NB4 (cell line): ENCODE measurements at places on chromosomes 2 and 18.

DNA sequence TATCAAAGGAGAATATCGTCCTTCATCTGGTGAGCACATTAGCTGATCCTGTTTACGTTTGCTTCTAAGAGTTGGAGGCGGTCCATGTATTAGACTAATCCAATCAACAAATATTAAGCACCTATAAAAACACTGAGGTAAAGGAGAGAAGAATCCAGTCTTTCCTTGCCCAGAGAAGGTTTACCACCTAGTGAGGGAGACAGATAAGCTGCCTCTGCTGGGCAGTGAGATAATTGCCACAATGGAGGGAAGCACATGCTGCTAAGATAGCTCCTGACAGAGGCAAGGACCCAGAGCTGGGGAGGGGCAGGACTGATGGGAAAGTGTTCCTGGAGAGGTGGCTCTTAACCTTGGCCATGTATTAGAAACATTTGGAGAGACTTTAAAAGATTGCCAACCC is 36.7 kb upstream of the ST8SIA5 start:
- no peak for DNase-seq

- no peak for DNase-seq
Observed at GRCh38 chr2:168673265-168674189, 128.9 kb upstream of the NOSTRIN start.

DNA sequence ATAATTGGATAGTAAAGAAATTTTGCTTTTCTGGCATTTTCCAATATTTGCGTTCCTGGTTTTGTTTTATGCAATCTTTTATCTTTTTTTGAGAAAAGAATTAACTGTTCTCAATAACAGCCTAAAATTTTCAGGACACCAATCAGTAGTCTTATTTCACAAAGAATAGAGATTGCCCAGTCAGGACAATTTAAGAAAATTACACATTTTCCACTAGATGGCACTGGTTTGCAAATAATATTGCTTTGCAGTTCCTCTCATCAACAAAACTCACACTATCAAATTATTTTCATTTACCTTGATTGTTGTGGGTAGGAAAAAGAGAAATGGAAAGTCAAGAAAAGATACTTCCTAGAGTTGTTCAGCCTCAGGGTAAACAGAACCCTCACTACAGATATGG is 2.4 kb upstream of the RBM45 start:
- peak; percentile 64 for DNase-seq

DNA sequence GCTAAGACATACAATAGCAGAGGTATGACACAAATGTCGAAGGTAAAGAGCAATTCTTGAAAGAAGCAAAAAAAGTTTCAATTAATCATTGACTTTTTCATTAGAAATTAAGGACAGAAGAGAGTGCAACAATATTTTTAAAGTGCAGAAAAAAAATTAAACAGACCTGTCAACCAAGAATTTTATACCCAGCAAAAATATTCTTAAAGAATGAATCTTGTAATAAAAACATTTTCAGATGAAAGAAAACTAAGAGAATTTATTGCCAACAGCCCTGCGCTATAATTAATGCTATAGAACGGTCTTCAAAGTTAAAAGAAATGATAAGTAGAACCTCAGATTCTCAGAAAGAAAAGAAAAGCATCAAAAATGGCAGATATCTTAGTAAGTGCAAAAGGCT is 79.0 kb downstream of the OLA1 start:
- DNase-seq, result no peak

GRCh38 chr2:12879649-12880048 is 162.9 kb downstream of the TRIB2 start:
- DNase-seq, result no peak

DNA sequence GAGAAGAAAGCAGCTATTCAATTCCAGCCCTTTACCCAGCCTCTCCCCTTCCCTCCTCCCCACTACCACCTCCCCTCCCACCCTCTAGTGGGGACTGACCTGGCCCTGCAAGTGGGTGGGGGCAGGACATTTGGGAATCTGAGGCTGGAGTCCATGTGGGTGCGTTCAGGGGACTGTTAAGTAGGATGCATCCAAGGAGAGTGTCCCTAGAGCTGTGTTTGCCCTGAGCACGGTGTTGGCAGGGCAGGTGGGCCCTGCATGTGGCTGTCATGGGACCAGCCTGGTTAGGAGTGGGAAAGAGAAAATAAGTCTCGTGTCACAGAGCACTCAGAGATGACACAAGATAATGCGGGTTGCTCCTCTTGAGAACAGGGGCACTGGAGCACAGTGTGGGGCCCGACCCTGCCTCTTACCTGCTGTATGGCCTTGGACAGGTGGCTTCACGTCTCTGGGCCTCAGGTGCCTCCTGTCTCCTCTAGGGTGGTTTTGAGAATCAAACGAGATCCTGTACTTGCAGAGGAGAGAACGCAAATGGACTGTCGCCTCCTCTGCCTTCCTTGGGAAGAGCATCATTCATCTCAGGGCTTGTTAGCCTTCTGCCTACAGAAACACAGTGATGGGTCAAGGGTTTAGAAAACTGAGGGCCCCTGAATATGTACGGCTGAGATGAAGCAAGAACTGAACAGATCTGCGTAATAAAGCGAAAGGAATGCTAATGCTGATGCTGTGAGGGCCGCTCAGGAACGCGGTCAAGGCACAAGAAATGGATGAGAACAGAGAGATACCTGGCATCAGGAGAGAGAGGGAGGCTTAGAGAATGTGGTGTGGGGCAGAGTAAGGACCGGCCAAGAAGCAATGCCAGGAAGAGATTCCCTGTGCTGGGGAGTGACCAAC is 187.7 kb upstream of the HAAO start:
- no peak for DNase-seq

- no peak for DNase-seq
Observed at GRCh38 chr2:223815884-223816570, 21.4 kb downstream of the AP1S3 start.

- no peak for DNase-seq
Observed at GRCh38 chr2:227146456-227146855, 17.5 kb downstream of the COL4A4 start.

GRCh38 chr2:101731221-101732054 is 33.9 kb downstream of the MAP4K4 start:
- DNase-seq, result no peak

- DNase-seq, result peak; percentile 71
Observed at GRCh38 chr2:212052412-212053159, 486.0 kb downstream of the ERBB4 start.

DNA sequence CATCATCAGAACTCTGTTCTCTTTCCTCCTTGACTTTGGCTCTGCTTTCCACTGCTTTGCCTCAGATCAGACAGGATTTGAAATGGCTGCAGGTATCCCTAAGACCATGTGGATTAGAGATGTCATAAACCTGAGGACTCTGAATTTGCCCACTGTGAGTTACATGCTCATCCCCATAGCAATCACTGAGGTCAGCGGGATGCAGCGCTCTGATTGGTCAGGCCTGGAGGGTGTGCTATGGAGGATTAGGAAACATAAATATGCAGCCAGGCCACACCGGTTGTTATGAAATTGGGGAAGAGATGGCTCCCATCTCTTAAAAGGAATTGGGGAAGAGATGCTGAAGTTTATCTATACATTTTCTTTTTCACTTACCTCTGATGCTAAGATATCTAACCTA is 73.7 kb upstream of the DNAJC10 start:
- DNase-seq, result peak; percentile 58

DNA sequence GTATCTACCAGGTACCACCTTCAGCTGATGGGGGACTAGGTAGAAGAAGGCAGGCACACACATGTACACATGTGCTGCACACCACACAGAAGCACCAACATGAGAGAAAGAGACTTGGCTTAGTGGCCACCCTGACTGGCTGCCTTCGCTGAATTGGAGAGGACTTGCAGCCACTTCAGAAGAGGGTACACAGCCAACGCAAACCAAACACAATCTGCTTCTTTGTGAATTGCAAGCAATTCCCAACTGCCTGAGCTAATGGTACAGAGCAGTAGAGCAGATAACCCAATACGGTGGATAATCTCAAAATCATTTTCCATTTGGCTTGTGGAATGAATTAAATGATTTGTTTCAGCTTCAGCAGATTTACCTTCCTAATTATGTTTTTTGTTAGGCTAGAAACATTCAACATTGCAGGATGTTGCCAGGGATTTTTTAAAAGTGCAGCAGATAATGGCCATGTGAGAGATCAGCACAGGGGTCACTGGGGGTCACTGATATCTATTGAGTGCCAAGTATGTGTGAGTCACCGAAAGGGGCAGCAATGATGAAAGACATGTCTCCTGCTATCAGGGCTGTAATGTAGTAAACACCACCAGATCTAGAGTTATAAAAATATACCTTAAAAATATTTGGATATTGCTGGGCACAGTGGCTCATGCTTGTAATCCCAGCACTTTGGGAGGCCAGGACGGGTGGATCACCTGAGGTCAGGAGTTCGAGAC is 652.6 kb downstream of the BCL11A start:
- DNase-seq, result peak; percentile 12

- DNase-seq, result no peak
Observed at GRCh38 chr2:146721486-146721885, 1123.3 kb upstream of the ACVR2A start.

GRCh38 chr18:43757273-43757672 is 480.0 kb upstream of the SYT4 start:
- no peak for DNase-seq

DNA sequence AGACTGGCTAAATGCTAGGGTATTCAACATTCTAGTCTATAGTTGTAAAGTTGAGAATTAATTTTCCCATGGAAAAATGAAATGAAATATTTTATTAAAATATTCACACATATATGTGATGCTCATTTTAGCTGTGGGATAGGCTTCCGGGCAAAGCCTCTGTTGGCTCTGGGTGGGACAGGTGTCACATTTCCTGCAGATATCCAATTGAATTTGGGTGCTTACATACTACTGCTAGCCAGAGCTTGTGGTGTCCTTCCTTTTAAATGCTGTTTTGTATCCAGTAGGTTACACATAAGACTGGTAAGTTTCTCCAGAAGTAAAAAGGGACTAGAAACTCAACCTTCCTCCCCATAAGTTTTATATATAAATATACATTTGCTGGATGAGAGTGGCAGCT is 73.8 kb downstream of the RPRM start:
- DNase-seq, result no peak

- DNase-seq, result no peak
Observed at GRCh38 chr18:59665057-59666006, 31.9 kb downstream of the CCBE1 start.

DNA sequence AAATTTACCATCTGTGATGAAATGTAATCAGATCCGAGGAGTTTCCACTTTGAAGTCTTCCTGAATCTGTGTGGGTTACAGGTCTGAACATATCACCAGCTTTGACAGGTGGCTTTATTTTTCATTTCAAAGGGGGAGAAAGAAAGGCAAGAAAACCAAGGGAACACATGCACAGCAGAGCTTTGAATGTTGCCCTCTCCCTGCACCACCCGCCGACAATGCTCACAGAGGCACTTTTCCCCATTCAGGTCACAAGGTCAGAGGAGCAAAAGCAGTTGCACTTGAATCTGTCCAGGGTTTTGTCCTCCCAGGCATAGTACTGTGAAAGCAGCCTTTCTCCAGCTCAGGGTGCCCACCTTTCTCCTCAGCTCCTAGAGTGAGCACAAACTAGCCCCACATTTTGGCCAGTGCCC is 130.2 kb downstream of the OSR1 start:
- no peak for DNase-seq

DNA sequence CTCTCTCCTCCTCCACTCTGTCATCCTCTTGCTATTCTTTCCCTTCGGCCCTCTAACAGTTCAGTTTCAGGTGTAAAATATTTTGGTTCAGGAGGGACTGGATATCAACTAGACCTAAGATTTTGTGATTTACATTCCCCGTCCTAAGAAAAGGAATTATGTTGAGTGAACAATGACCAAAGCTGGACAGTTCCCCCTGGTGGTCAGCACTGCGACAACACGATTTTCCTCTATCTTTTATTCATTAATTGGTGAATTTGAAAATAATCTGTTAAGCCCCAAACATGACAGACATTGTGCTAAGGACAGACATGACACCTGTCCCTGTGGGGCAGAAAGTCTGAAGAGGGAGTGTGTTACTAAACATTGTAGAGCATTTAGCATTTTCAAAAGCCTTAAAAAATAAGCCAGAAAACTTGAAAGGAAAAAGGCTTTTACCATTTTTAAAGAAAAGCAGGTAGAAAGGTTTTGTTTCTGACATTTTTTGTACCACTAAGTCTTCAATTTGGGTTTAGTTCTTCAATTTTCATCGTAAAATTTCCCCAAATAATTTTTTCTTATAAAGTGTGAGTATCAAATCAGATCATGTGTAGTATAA is 28.4 kb upstream of the GTF2A1L start:
- DNase-seq, result peak; percentile 53

- no peak for DNase-seq
Observed at GRCh38 chr2:19195661-19196060, 162.8 kb downstream of the OSR1 start.

GRCh38 chr18:58416704-58417683 is 211.9 kb downstream of the ALPK2 start:
- DNase-seq, result no peak

DNA sequence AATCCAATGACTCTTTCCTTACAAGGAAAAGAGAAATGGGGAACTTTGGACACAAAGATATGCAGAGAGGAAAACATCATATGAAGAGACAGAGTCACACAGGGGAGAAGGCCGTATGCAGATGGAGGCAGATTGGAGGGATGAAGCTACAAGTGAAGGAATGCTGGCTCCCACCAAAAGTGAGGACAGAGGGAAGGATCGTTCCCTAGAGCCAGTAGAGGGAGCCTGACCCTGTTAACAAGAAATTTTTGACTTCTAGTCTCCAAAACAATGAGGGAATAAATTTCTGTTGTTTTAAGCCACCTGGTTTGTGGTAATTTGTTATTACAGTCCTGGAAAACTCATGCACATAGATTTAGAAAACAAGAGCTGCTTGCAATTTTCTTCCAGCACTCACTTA is 169.3 kb downstream of the PMAIP1 start:
- no peak for DNase-seq

- DNase-seq, result no peak
Observed at GRCh38 chr2:196174404-196174803, 3.0 kb upstream of the STK17B start.

GRCh38 chr2:217655651-217656050 is 347.1 kb downstream of the TNS1 start:
- no peak for DNase-seq

DNA sequence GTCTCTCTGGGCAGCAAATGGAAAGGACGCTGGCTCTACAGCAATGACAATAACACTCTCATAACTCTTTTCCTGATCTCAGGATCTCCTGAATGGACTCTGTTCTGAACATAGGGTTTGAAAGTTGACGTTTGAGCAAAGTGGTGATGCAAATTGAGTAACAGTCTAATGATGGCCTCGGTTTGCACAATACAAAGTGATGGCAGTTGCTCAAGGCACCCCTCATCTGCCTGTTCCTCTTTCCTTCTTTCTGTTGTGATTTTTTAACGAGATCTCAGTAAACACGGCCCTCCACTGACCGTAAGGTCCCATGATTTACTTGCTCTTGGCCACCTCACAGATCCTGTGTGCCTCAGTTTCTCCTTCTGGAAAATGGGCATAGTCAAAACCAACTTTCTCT is 303.6 kb downstream of the SLC8A1 start:
- peak; percentile 54 for DNase-seq

DNA sequence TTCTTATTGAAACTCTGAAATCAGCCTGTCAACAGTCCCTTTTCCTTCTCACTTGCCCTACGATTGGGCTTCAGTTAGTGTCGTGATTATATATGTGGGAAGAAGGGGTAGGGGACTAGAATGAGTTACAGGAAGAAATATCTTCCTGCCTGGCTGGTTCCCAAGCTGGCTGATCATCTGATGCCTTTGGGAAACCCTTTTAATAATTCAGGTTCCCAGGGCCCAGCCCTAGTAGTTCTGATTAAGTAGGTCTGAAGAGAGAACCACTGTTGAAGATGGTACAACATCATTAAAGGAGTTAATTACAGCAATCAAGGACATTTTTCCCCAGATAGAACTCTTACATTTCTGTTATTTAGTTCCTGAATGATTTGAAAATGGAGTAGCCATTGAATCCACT is 110.1 kb upstream of the EML6 start:
- DNase-seq, result no peak

GRCh38 chr2:157415591-157416101 is 28.2 kb downstream of the CYTIP start:
- no peak for DNase-seq
